ENCODE measurements at places on chromosomes 2 and 18.

DNA sequence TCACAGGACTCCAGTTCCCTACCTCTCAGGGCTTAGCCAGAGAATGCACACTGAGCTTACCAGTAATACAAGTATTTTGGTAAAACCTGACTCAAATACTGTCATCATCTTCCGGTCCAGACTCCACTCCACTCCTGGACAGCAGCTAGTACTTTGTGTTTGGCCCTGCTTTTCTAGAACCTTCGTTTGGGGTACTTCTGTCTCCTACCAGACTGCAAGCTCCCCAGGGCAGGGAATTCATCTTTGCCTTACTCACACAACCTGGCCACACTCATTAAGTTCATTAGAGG, 108.9 kb upstream of the CDC42EP3 start:
- no peak for DNase-seq

- DNase-seq = no peak
These were observed 69.2 kb downstream of the ACVR1C start for GRCh38 chr2:157559461-157559860.

GRCh38 chr2:167332358-167332757, 444.1 kb downstream of the XIRP2 start:
- DNase-seq = no peak

DNA sequence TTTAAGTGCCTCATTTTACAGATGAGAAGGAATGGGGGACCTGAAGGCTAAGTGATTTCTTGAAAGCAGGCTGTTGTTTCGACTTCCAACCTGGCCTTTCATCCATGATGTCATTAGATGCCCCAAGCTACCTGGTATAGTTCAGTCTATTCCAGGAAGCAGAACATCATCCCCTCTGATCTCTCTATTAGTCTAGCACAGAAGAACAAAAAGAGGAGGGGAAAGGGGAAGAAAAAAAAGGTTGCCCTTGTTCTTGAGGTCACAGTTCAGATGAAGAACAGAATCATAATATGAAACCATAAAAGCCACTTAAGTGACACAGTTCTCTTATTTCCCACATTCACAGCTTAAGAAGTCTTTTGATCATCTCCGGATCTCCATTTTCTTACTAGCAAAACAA, 386.2 kb upstream of the HNRNPA3 start:
- DNase-seq = no peak

Measured in NCI-H510A treated with DMSO at 0.1 percent for 48 hours (cell line).